ENCODE measurements at places on chromosomes 1 and 21. TPM values are rescaled to one million over a fixed set of nuclear protein-coding genes. Genes with fewer than 3 reads are reported as not detected.
A peak's percentile ranks its signal among the peaks of the same experiment; 100 is the strongest.

DNA sequence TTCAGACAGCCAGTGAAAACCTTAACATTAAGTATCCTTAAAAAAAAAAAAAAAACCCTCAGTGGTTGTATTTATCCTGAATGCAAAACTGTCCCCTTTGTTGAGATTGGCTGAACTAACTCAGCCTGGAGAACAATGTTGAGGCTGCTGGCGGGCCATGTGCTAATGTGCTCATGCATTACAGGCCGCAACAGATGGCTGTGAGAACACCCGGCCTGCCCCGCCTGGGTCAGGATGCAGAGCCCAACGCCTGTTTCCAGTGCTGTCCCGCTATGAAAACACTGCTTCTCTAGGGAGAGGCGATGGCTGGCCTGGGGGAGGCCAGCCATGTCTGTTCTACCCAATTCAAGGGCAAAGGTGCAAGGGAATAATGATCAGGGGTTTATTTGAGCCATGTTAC is 13.8 kb downstream of the OLIG2 start:
- no peak overlapping the region for H3K4me3 ChIP-seq
- peaks cover 72% of the 10 kb centered on the region for H3K27me3 ChIP-seq
- no peak overlapping the region for H3K27ac ChIP-seq
- no peaks in the 10 kb centered on the region for H3K36me3 ChIP-seq
- peaks cover 21% of the 10 kb centered on the region for H3K4me1 ChIP-seq

- H3K27ac ChIP-seq: no peak overlapping the region
- no peaks in the 10 kb centered on the region for H3K36me3 ChIP-seq
- H3K4me3 ChIP-seq: no peak overlapping the region
- no peak for DNase-seq
- H3K4me1 ChIP-seq: peaks cover 49% of the 10 kb centered on the region
These were observed 42.6 kb upstream of the A3GALT2 start for GRCh38 chr1:33363470-33363861.

GRCh38 chr1:167052389-167052788 is 37.8 kb downstream of the GPA33 start:
- no peak for DNase-seq
- no peak overlapping the region for H3K4me3 ChIP-seq
- no peaks in the 10 kb centered on the region for H3K4me1 ChIP-seq
- no peak overlapping the region for H3K27ac ChIP-seq
- H3K36me3 ChIP-seq: no peaks in the 10 kb centered on the region
- H3K27me3 ChIP-seq: no peaks in the 10 kb centered on the region

DNA sequence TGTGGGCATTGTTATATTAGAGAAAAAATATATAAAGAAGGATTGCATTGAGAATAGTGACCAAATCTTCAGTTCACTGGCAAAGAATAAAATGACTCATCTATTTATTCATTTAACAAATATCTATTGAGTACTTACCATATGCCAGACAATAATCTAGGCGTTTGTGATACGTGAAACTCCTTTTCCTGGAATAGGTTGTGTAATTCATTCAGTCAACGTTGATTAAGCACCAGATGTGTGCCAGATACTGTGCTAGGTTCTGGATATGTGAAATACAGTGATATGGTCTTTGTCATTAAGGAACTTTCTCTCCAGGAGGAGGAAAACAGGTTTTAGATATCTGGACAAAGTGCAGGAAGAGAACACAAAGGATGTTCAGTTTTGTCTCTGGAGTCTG is 344.5 kb downstream of the RWDD3 start:
- H3K27me3 ChIP-seq: no peaks in the 10 kb centered on the region
- H3K36me3 ChIP-seq: no peaks in the 10 kb centered on the region
- no peak overlapping the region for H3K4me3 ChIP-seq
- H3K27ac ChIP-seq: no peak overlapping the region

DNA sequence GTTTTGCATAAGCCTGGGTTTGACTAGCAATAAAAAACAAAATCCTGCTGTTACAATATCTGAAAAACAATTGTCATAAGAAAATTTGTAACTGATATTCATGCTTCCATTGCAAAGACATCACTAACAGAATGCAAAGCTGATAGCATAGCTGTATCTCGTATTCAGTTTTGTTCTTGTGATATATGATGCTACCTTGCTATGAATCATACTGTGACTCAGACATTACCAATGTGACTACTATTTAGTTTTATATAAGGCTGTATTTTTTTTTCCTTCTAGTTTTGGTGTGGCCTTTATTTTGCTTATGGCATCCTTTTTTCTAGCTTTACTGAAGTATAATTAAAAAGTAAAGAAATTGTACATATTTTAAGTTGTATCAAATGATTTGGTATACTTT is 1381.8 kb downstream of the MRPL39 start:
- H3K27me3 ChIP-seq: no peaks in the 10 kb centered on the region
- H3K36me3 ChIP-seq: no peaks in the 10 kb centered on the region
- DNase-seq: no peak
- no peak overlapping the region for H3K27ac ChIP-seq
- no peak overlapping the region for H3K4me3 ChIP-seq

DNA sequence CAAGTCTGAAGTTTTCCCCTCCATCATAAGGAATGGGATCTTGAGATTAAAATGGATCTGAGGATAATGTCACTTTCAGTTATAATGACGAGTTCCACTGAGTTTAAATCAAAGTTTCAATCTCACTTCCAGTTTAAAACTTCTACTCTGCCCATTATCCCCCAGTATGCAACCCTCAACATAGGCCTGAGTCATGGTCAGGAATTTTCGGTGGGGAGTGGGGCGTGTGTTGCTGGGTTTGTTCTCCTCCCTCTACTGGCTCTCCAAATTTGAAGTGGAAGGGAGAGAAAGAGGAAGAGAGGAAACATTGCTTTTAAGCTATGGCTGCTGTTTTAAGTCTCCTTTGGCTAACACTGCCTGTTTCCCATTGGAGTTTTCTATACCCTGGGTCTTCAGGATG is 152.9 kb downstream of the TM2D1 start:
- DNase-seq: no peak
- no peaks in the 10 kb centered on the region for H3K27me3 ChIP-seq
- H3K4me1 ChIP-seq: no peaks in the 10 kb centered on the region

- H3K4me1 ChIP-seq: no peaks in the 10 kb centered on the region
- H3K4me3 ChIP-seq: no peak overlapping the region
- no peak for DNase-seq
- H3K27ac ChIP-seq: no peak overlapping the region
These were observed 25.3 kb upstream of the NMNAT2 start for GRCh38 chr1:183443466-183443865.

DNA sequence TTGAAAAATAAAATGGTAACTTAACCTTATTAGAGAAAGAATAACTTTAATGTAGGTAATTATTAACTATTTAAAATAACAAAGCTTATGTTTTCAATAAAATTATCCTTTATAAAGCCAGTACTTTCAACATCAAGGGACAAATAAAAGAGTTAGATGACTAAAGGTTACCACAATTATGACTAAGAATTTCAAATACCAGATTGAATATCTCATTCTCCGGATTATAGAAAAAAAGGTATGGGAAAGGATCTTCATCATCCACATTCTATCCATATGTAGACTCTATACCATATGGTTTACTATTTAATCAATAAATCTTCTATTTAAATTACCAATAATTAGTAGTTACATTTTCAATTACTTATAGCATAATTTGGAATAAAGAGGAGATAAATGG is 62.8 kb downstream of the TOR3A start:
- H3K4me3 ChIP-seq: no peak overlapping the region
- peaks cover 6% of the 10 kb centered on the region for H3K4me1 ChIP-seq
- peaks cover 4% of the 10 kb centered on the region for H3K36me3 ChIP-seq
- H3K27ac ChIP-seq: no peak overlapping the region

GRCh38 chr1:186780076-186780475 is 48.7 kb upstream of the PLA2G4A start:
- no peak overlapping the region for H3K4me3 ChIP-seq
- no peaks in the 10 kb centered on the region for H3K27me3 ChIP-seq
- H3K36me3 ChIP-seq: no peaks in the 10 kb centered on the region
- no peak overlapping the region for H3K27ac ChIP-seq
- DNase-seq: no peak

DNA sequence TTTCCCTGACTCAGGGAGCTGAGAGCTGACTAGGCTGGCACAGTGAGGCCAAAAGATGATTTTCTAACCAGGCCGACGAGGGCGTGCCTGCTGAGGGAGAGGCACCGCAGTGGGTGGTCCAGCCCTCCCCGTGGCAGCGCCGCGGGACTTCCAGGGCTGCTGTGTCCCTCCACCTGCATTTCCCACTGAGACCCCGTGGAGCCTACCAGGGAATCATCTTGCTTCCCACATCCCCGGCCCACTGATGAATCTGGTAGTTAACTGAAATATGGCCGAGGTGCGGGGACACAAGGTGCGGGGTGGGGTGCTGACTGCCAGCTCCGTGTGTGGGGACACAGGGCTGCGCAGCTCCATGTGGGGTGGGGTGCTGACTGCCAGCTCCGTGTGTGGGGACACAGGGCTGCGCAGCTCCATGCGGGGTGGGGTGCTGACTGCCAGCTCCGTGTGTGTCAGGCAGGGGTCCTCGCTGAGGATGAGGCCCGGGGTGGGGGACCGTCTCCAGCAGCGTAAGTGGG is 10.4 kb downstream of the WRAP73 start:
- H3K27ac ChIP-seq: no peak overlapping the region
- no peak for DNase-seq
- H3K27me3 ChIP-seq: no peaks in the 10 kb centered on the region
- no peak overlapping the region for H3K4me3 ChIP-seq
- H3K36me3 ChIP-seq: no peaks in the 10 kb centered on the region
- H3K4me1 ChIP-seq: no peaks in the 10 kb centered on the region

DNA sequence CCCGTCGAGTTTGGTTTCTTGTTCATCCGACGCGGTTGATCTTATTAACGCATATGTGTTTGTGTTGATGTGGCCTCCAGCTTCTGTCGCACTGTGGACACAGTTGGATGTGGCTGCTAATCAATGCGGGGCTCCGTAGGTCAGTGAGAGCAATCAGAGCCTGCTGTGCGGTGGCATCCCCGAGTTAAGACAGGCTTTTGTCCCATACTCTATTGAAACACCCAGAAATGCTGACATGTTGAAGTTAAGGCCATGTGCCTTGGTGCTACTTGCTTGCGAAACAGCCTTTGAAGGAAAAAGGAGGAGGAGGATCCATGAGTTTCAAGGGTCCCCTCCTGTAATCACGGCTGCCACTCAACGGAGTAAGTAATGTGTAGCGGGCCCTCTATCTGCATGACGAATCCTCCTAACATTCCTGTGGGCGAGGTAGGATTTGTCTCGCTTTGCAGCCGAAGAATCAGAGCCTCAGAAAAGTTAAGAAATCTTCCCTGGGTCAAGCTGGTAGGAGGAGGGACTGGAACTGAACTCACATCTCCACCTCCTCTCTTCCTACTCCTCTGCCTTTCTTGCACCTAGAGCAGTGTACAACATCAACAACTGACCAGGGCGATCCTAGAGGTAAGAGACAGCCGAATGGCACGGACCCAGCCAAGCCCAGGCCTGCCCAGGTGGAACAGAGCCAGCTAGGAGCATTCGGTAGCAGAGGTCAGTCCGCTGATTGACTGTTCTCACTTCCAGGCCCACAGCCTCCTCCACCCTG is 19.5 kb downstream of the PDE9A start:
- H3K4me1 ChIP-seq: peaks cover 5% of the 10 kb centered on the region
- no peak overlapping the region for H3K4me3 ChIP-seq
- no peaks in the 10 kb centered on the region for H3K36me3 ChIP-seq
- H3K27me3 ChIP-seq: peaks cover 2% of the 10 kb centered on the region

DNA sequence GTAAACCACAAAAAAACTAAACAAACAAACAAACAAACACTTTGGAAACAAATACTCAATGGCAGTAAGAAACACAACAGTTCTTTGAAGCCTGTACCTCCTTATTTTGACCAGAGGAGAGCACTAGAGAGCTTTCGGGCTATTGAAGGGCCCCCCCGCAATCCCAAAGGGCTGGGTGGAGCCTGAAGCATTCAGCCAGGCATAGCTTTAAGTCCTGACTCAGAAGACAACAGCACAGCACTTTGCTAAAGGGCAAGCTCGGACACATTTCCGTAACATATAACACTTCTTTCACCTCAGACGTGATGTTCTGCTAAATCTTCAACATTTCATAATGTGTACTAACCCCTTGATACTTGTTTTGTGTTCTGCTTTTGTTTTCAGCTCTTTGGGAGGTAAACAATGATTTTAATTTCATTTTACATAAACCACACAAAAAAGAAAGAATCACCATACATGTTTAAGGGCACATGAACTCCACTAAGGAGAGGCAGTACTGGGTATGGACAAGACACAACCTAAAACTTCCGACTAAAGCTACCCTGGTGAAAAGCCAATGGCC is 9.7 kb upstream of the SHCBP1L start:
- peak; percentile 91 for DNase-seq
- H3K4me1 ChIP-seq: no peaks in the 10 kb centered on the region
- H3K27me3 ChIP-seq: no peaks in the 10 kb centered on the region
- H3K36me3 ChIP-seq: no peaks in the 10 kb centered on the region

GRCh38 chr1:156226116-156226538 is 13.3 kb downstream of the PMF1 start:
- H3K27ac ChIP-seq: no peak overlapping the region
- peaks cover 10% of the 10 kb centered on the region for H3K4me1 ChIP-seq
- no peaks in the 10 kb centered on the region for H3K36me3 ChIP-seq
- no peaks in the 10 kb centered on the region for H3K27me3 ChIP-seq

GRCh38 chr1:33433509-33434362 is 2.8 kb upstream of the PHC2 start:
- DNase-seq: peak; percentile 72
- H3K27me3 ChIP-seq: no peaks in the 10 kb centered on the region
- H3K27ac ChIP-seq: no peak overlapping the region
- H3K4me3 ChIP-seq: no peak overlapping the region

- DNase-seq: no peak
- H3K27me3 ChIP-seq: peaks cover 27% of the 10 kb centered on the region
- H3K27ac ChIP-seq: no peak overlapping the region
These were observed 3.5 kb downstream of the SIPA1L2 start for GRCh38 chr1:232626452-232626851.

- no peak overlapping the region for H3K4me3 ChIP-seq
- no peak overlapping the region for H3K27ac ChIP-seq
- no peaks in the 10 kb centered on the region for H3K4me1 ChIP-seq
- DNase-seq: no peak
- no peaks in the 10 kb centered on the region for H3K36me3 ChIP-seq
- no peaks in the 10 kb centered on the region for H3K27me3 ChIP-seq
These were observed 4.7 kb upstream of the PADI1 start for GRCh38 chr1:17200246-17200645.

GRCh38 chr1:19311503-19311930 is 427 bp downstream of the AKR7A2 start:
- no peaks in the 10 kb centered on the region for H3K27me3 ChIP-seq
- H3K27ac ChIP-seq: peak overlapping the region; percentile 89
- H3K4me1 ChIP-seq: peaks cover 51% of the 10 kb centered on the region
- H3K4me3 ChIP-seq: peak overlapping the region; percentile 94
- no peak for DNase-seq

EXO1 gene
- polyA plus RNA-seq: 14.4 TPM

MXRA8 gene
- polyA plus RNA-seq: 142 TPM

NUAK2 gene
- 7.8 TPM for polyA plus RNA-seq

C4BPB gene
- polyA plus RNA-seq: 0.94 TPM

RGS4 gene
- 3.3 TPM for polyA plus RNA-seq

All from left lung (tissue), 14 donors.